ENCODE measurements at places on chromosomes 7 and 10.

GRCh38 chr7:27142580-27143022 is 880 bp downstream of the HOXA5 start:
- no peak for DNase-seq

GRCh38 chr7:50220273-50220672 is 84.2 kb upstream of the IKZF1 start:
- no peak for DNase-seq

GRCh38 chr7:25842201-25842733 is 309.7 kb upstream of the NFE2L3 start:
- no peak for DNase-seq

DNA sequence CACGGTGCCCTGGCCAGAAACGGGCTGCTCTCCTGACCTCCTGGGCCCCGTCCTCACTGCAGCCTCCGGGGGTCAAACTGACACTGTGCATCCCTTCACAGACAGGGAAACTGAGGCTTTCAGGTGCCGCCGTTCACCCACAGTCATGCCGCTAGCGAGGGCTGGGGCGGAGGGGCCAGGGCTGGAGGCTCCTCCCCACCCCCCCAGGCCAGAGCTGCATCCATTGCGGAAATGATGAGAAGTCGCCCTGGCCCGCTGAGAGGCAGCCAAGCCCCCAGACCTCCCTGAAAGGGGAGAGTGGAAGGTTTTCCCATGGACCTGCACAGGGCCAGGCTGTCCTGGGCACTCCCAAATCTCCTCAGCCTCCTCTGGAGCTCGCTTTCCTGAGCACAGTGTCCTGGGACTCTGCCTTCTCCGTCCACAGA is 16.5 kb upstream of the INPP5A start:
- DNase-seq = no peak

- DNase-seq = peak; percentile 99
Measured at GRCh38 chr10:126397640-126398382, 9.5 kb upstream of the ADAM12 start.

Data from fibroblast of skin of right biceps (primary cell).